ENCODE measurements at places on chromosomes 11 and 22.

- no peak for DNase-seq
Observed at GRCh38 chr11:125931668-125932067, 14.2 kb upstream of the VSIG10L2 start.

GRCh38 chr11:130469181-130469580 lies 20.7 kb downstream of the ADAMTS15 start:
- DNase-seq: no peak

- DNase-seq: no peak
Observed at GRCh38 chr11:69983897-69984438, 94.1 kb upstream of the ANO1 start.

DNA sequence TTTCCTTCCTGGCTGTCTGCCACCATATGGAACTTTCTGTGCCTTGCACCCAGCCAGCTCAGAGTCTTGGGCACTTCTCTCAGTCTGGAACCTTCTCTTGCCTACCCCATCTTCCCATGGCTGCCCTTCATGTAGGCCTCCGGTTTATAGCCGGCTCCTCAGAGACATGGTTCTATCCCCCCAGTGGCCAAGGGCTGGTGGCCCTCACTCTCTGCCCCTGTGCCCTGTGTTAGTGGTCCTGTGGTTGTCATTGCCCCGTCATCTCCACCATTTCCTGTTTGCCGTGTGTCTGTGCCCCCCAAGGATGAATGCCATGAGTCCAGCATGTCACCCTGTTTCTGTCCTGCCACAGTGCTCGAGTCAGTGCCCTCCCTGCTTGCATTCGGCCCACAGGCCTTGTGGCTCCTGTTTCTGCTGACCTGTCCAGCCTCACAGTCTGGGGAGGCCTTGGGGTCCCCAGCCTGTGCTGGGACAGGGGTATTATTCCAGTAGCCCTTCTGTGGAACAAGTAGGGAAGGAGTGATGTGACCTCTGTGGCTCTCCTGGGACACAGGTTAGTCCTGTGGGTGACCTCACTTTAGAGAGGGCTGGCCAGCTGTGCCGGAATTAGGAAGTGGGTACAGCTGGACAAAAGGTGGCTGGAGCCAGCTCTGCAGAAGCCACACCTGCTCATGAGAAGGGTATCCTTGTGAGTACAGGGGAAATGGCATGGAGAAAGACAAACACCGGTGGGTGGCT lies 30.7 kb downstream of the ST3GAL4 start:
- DNase-seq: no peak

- DNase-seq: peak; percentile 51
Observed at GRCh38 chr11:13303668-13304649, 26.4 kb downstream of the BMAL1 start.

DNA sequence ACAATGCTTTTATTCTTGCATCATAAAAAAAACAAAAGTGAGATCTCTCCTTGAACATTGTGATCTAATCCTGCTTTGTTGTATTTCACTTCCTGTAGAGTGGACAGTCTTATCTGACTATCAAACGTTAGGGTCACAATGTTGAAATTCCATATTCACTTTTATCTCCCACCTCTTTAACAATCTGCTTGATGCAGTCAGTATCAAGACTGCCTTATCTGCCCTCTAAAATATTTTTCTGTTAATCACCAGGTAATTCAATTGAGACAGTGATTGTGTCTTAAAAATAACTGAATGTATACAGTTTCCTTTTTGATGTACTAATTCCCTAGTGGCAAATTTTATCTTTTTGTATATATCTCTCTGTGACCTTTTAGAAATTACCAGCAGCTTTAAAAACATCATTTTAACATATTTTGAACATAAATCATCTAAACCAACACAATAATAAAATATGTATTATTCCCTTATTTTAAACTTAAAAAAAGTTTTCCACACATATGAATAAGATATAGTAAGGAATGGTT lies 143.1 kb upstream of the MPPED2 start:
- no peak for DNase-seq

DNA sequence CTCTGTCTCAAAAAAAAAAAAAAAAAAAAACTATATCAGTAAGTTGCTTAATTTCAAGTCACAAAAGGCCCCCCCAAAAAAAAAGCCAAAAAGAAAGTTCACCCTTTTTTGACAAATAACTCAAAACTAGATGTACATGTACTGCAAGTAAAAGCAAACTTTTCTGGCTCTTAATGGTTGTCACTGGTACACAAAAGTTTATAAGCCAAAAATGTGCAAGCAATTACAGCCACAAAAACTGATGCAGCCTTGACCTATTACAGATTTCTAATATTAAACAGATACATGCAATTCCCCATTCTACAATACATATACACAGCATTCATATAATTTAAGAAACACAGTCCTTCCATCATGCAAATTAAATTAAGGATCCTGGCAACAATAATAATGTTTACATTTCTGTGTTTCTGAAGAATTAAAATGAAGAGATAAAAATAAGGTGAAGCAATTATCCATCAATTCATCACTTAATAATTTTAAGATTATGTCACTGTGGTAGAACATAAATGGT lies 18.6 kb downstream of the PICALM start:
- DNase-seq: no peak

DNA sequence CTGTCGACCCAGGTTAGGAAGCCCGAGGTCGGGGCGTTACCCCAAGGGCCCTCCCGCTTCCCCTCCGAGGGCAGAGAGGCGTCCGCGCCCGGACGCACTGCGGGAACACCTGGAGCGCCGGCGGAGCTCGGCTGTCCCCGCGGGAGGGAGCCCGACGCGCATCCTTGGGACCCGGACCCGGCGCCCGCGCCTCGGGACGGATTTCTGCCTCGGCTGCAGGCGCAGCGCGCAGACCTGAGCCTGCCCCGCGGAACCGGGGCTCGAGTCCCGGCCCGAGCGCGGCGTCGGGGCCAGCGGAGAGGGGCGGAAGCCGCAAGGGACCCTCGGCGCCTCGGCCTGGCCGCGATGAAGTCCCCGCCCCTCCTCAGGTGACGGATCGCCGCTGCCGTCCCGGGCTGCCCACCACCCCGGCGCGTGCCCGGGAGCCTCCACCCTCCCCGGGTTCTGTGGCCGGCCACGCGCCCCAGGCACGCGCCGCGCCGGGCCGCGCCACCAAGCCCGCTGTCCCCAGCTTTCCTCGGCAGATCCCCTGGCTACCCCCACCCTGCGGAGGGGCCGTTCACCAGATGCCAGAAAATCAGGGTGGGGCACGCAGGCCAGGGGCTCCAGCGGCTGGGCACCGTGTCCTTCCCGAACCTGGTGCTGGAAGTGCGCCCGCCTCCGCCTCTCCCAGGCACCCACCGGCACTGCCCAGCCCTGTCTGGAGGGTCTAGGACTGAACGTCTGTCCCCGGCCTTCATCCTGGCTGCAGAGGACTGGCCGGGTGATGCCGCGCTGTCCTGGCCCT lies 410 bp downstream of the GLB1L3 start:
- DNase-seq: no peak

- no peak for DNase-seq
Observed at GRCh38 chr11:102849311-102849710, 5.9 kb upstream of the MMP3 start.
